ENCODE measurements at places on chromosomes 6 and 20.

DNA sequence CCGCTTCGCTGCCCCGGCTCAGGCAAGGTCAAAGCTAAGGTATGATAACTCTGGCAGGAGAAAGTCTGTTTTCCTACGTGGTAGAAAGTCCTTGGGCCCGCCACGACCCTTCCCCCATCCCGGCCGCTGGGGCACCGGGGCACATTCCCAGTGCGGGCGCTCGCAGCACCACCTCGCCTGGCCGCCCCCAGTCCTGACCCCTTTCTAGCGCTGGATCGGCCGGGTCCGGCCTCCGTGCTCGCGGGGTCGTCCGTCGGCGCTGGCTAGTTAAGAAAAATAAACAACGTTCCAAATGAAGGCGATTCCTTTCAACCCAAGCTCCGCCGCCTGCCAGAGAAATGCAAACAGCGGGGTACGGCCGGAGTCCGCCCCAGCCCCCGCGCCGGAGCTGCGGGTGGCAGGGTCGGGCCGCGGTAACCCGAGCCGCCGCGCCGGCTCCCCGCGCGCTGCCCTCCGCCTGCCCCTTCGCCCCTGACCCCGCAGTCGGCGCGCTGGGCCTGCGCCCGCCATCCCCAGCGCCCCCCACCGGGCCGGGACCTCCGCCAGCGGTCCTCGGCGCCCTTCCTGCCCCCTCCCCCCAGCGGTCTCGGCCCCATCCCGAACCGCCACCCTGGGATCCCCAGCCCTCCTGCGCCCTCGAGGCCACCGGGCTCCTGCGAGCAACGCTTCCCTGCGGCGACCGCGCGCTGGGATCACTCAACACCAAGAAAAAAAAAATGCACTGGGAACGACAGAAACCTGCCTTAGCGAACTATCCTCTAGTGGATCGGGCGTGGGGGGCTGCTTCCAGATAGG lies 37.6 kb downstream of the NCR2 start:
- DNase-seq = no peak

- DNase-seq = no peak
Observed at GRCh38 chr20:38200646-38201045, 35.6 kb upstream of the TGM2 start.

- peak; percentile 36 for DNase-seq
Observed at GRCh38 chr6:167058261-167058660, 59.1 kb downstream of the CEP43 start.

DNA sequence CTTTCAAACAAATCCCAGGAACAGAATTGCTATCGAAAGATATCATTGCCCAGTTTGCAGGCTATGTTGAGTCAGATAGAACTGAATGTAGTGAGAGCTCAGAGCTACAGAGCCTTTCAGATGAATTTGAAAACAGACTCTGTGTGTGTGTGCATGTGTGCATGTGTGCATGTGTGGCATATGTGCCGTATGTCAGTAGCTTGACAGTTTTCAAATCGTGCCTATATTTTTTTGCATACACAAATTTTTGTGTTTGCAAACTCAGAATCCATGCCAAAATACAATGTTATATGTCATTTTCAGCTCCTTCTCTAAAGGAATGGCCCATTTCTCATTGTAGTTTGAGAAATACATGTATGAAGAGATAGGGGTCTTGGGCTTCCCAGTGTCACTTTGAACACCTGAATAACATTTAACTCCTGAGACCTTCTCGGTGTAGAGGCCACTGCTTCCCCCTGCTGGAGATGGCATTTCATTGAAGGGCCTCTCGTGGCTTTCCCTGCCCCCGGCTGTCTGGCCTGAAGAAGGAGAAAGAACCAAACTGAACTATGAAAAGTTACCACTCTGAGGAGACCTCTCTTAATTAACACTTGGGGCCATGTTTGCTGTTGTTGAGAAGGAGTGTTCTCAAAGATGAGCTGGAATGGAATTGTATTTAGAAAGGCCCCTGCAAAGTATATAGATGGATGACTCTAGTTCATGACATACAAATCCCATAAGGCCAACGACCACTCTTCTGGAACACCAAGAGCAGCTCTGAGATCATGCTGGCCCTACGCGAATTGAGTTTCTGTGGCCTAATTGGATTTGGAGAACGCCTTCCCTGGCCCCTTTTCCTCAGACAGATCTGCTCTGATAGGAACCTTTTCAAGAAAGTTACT lies 58.7 kb downstream of the VAPB start:
- DNase-seq = no peak

DNA sequence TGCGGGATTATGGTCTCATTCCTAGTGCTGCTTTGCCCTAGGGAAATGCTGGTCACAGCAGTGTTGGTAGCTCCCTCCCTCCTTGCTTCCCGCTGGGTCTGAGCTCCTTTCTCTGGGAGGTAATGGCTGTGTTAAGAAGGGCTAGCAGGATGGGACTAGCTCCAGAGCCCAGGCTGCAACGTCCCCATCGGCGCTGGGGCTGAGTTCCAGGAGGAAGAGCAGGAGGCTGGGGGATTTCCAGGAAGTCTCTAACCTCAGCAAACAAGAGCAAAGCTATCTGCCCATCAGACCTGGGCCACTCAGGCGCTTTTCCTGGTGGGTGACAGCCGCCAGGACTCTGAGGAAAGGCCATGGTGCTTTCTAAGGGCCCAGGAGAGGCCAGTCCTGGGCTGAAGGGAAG lies 174.2 kb downstream of the DLL1 start:
- DNase-seq = no peak

- DNase-seq = no peak
Observed at GRCh38 chr20:33477386-33478234, 12.3 kb upstream of the CBFA2T2 start.

GRCh38 chr20:36093025-36093803 lies 61.3 kb upstream of the EPB41L1 start:
- DNase-seq = no peak

- DNase-seq = no peak
Observed at GRCh38 chr6:33740794-33741193, 5.9 kb downstream of the IP6K3 start.

- DNase-seq = no peak
Observed at GRCh38 chr6:139862311-139862710, 487.9 kb upstream of the CITED2 start.

- DNase-seq = no peak
Observed at GRCh38 chr20:21391185-21391971, 5.9 kb downstream of the NKX2-4 start.

GRCh38 chr6:166826264-166826663 lies 130.1 kb downstream of the RNASET2 start:
- no peak for DNase-seq

- no peak for DNase-seq
Observed at GRCh38 chr20:56368351-56369134, 9.8 kb downstream of the FAM210B start.

DNA sequence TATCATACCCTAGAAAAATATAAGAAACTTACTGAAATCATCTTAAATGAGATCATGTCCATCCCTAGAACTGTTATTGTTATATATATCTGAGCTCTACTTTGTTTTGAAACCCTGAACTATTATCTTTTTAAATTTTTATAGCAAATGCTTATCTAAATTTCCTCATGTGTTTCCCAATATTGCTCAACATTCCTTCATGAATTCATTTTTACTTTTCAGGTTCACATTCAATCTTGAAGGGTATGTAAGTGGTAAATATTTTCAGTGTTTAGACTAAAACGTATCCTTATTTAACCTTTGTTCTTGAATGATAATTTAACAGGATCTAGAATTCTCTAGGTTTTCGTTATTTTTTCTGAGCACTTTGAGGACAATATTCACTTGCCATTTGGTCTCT lies 23.9 kb downstream of the PDE7B start:
- no peak for DNase-seq

DNA sequence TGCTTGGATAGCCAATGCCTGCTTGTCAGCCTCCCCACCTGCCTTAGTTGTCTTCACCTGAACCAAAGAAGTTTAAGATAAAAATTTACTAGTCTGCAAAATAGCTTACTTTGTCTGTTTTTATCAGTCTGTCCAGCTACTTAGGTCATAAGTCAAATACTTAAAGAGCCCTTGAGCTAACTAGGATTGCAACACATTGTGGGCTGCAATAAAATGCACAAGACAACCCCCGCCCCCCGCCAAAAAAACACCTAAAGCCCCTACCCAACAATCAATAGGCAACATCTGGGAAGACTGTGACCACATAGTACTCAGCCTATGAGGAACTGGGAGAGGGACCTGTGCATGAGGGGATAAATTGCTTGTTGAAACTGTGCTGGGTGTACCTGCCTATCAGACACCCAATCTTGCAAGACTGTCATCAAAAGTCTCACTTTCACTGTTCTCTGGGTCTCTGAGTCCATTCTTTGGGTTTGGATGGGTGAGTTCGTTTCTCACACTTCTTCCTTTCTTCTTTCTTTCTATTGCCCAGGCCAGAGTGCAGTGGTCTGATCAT lies 27.3 kb upstream of the ABCC10 start:
- no peak for DNase-seq

DNA sequence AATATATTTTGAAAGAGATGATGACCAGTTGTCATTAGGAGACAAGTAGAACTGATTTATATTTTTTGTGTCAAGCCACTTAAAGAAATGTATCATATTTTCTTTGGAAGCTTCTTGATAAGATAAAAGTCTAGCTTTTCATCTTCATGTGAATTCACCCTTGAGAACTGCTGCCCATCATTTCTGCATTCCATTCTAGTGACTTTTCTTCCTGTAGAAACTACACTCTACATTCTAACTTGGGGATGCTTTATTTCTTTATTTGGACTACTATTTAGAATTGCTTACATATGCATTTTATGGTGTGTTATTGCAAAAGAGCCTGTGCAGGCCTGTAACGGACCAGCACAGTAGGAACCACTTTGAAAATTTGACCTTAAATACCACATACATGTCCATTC lies 335.0 kb upstream of the KCNQ5 start:
- peak; percentile 27 for DNase-seq

DNA sequence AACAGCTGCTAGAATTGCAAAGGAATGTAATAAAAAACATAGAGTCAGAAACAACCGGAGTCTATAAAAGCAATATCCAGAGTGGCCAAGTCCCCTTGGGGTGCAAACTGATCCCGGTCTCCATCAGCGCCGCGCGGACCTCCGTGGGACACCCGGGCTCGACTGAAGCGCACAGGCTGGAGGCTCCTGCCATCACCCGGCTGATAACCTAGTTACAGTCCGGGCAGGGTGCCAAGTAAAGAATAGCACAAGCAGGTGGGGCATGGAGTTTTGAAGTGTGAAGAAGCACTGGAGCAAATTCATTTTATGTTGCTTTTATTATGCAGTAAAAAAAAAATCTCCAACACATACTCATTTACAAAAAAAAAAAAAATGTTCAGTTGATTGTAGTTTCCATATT lies 205.1 kb upstream of the GMDS start:
- no peak for DNase-seq

DNA sequence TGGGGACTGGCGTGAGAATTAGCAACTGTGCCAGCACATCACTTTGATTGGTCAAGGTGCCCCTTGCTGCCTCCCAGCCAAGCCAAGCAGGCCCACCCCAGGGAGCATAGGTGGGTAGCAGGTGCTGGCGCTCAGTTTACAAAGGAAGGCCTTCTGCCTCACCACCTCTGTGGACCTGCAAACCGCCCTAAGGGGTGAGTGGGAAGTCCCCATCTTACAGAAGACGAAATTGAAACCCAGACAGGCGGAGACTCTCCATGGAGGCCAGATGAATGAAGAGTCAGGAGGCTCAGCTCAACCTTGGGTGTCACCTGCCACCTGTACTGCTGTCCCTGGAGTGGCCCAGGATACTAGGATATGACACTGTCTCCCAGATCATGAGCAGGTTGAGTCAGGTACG lies 21.5 kb upstream of the MAS1L start:
- DNase-seq = no peak

DNA sequence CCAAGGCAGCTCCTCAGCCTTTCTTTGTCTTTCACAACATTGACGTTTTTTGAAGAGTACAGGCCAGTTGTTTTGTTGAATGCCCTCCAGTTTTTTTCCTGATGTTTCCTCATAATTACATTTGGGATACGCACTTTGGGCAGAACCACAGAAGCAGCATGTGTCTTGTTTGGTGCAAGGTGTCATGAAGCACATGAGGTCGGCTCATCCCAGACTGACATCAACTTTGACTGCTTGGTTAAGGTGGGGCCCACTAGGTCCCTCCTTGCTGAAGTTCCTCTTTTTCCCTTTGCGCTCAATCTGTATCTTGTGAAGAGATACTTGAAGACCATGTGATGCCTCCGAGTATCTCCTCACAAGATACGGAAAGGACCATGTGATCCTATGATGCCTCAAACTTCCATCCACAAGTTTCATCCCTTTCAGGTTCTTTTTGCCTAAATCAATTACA lies 10.5 kb downstream of the SNAI1 start:
- DNase-seq = no peak

DNA sequence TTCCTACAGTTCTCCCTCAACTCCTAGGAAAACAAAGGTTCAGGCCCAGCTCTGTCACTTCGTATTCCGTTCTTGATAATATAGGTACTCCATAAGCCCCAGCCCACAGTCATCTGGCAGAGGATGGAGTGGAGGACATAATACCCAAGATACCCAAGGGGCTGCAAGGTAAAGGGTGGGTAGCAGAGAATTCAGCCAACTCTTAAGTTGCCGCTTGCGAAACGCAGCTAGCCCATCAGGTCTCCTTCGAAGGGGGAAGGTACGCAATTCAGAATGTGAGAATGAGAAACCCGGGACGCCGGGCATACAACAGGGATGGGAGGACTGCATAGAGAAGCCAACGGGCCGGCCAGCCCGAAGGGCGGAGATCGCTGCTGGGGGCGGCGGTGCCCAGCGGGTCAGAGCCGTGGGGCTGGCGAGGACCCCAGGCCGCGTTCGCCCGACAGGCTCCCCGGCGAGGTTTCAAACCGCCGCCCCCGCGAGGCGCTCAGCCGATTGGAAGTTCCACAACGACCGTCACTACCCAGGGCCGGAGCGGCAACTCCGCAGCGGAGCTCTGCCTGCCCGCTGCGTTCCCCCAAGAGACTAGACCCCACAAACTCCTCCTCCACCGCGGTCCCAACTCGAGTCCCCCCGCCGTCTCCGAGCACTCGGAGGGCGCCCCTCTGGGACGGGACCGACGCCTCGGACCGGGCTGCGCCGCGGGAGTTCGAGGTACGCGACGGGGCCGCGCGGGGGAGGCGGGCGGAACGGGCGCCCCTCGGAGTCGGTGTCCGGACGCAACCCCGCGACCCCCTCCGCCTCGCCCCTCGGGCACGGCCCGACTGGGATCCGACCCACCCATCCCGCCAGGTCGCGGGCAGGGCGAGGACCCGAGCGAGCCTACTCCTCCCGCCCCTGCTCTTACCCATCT lies 911 bp downstream of the CDK19 start:
- DNase-seq = no peak

DNA sequence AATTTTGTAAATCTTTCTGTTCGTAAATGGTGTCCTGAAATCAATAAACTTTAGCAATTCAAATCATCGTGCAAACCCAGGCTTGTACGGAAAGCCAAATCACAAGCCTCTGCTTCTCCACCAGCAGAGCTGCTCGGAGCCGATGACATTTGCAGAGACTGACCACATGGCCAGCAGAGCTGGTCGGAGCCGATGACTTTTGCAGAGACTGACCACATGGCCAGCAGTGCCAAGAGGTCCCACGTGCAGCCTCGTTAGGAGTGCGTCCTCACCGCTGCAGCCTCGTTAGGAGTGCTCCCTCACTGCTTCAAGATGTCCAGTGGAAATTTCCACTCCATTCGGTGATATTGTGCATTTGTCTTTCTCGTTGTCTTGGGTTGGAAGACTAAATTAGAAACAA lies 28.5 kb downstream of the SMOC2 start:
- DNase-seq = no peak

- DNase-seq = no peak
Observed at GRCh38 chr20:4306206-4306605, 290.8 kb upstream of the RNF24 start.

GRCh38 chr6:143939364-143939763 lies 68.7 kb downstream of the PLAGL1 start:
- DNase-seq = no peak
